ENCODE measurements at places on chromosomes 12 and 14.

DNA sequence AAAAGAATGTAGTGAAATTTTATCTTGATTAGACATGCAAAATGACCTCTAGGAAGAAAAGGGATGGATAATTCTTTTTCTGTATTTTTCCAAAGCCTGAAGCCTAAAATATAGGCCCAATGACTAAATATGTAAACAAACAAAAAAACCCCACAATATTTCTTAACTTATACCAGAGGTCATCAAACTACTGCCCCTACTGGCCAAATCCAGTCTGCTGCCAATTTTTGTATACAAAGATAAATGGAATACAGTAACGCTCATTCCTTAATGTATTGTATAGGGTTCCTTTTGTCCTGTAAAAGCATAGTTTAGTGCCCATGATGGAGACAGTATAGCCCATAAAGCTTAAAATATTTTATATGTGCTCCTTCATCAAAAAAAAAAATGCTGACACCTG lies 145.7 kb upstream of the ALG10 start:
- DNase-seq = no peak

DNA sequence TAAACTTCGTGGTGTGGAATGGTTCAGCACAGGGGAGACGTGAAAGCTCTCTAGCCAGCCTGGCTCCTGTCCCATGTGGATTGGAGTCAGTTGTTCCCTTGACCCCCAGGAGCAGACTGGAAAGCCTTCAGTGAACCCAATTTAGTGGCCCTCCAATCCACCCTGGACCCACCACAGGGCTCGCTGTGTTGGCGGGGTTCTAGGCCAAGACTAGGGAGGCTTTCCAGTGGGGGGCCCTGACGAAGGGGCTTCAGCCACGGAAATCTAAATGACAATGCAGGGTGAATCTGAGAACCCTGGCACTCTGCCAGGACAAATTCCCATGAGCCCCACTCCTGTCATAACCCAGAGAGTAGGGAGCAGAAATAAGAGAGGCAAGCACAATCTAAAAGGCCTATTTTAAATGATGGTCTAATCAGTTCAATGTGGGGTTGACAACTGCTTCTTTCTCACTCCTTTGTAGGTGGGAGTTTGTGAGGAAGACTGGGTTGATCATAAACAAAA lies 110.8 kb downstream of the SLC35F4 start:
- no peak for DNase-seq

DNA sequence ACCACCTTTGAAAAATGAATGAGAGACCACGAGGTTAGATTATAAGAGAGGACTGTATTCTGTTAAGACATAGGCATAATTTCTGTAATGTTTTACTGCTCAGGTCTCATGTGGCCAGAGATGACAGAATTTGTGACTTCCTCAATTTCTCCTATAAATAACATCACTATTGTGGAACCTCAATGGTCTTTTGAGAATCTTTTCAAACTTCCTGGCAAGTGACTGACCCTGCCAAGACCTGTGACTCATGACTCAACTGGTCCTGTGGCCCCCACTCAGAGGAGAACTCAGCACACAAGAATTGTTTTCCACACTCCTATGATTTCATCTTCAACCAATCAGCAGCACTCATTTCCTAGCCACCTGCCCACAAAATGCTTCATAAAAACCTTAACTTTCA lies 508.2 kb upstream of the ATP2B1 start:
- DNase-seq = no peak

DNA sequence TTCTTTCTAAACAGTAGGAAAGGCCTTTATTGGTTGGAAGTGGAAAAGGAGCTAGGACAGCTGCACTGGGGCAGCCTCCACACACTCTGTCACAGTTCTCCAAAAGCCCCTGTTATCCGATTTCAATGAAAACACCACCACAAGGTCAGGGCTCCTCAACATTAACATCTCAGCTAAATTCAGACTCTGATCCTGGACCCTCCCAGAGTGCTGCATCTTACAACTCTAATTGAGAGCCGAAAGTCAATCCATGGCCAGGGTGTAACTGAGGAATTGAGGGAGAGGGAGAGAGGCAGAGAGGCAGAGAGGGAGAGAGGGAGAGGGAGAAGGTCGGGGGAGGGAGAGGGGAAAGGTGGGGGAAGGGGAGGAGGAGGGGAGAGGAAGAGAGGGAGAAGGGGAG lies 32.1 kb downstream of the DICER1 start:
- no peak for DNase-seq

GRCh38 chr14:64053694-64054669 lies 201.2 kb downstream of the SYNE2 start:
- DNase-seq = no peak

- no peak for DNase-seq
Measured at GRCh38 chr12:25797949-25798348, 160.5 kb upstream of the RASSF8 start.

DNA sequence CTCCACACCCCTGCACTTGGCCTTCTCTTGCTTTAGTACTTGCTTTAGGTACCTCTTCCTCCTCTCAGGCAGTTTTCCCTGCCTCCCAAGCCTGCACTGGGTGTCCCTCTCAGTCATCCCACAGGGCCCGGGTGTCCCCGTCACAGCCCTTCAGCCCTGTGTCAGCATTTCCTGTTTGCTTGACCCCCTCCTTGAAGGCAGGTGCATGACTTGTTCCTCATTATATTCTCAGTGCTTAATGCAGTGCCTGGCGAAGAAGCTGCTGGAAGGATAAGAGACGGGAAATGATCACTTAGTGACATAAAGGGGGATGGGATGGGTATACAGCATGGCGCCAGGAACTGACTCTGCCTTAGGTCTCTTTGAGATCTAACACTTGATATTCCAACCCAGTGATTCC lies 61.5 kb downstream of the IQSEC3 start:
- DNase-seq = no peak

Measured in stimulated activated CD8-positive, alpha-beta memory T cell treated with anti-CD3 and anti-CD28 coated beads, Interleukin-2, amount 100 ng/mL, for 1 hour (primary cell).